ENCODE measurements at places on chromosomes 16 and 17.
A peak's percentile ranks its signal among the peaks of the same experiment; 100 is the strongest.

DNA sequence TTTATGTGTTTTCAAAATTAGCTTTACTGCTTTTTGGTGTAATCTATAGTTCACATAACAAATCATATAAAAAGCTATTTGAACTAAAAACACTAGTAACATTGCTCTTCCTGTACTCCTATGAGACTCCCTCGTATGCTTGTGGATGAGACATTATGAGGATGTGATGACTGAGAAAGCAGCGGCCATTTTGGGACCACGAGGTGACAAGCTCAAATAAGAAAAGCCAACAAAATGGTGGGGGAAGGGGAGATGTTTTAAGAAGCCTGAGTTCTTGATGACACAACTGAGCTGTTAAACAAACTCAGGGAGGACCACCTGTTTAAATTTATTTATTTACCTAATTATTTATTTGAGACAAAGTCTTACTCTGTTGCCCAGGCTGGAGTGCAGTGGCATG is 4.5 kb downstream of the CCL18 start:
- DNase-seq = no peak

- DNase-seq = peak; percentile 40
Measured at GRCh38 chr16:53022374-53022773, 30.3 kb downstream of the CHD9NB start.

DNA sequence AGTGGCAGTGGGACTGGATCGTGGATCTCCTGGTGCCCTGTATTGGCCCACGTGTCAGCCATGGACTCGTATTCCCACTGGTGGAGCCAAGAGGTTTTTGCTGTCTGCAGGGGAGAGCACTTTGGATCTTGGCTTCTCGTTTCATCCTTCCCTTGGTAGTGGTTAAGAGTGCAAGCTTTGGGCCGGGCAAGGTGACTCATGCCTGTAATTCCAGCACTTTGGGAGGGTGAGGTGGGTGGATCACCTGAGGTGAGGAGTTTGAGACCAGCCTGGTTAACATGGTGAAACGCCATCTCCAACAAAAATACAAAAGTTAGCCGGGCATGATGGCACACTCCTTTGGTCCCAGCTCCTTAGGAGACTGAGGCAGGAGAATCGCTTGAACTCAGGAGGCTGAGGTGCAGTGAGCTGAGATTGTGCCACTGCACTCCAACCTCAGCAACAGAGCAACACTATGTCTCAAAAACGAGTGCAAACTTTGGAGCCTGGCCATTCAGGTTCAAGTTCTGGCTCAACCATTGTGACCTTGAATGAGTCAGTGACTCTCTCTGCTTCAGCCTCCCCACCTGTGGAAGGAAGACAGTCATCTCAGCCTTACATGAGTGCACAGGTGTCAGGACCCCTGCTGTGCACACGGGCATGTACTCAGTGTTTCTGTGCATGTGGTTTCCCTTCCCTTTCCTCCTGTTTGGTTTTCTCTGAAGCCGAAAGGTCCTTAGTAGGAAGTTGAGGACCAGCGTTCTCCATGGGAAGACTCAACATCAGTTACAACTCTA is 57.4 kb downstream of the PLCG2 start:
- no peak for DNase-seq

DNA sequence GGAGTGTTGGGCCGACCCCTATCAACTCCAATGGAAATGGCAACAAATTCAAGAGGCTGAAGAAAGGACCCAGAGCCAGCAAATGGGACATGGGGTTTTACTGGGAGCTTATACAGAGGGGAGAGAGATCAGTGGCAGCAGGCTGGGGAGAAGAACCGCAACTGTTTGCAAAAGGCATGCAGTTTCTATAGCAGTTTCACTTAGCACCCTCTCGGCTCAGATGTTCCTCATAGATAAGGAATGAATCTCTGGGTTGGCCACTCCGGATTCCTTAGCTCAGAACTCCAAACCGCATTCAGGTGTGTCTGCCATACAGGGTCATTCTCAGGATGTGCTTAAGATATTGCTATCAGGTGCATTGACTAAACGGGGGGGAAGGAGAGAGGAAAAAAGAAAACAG is 71.1 kb upstream of the RPL38 start:
- no peak for DNase-seq

DNA sequence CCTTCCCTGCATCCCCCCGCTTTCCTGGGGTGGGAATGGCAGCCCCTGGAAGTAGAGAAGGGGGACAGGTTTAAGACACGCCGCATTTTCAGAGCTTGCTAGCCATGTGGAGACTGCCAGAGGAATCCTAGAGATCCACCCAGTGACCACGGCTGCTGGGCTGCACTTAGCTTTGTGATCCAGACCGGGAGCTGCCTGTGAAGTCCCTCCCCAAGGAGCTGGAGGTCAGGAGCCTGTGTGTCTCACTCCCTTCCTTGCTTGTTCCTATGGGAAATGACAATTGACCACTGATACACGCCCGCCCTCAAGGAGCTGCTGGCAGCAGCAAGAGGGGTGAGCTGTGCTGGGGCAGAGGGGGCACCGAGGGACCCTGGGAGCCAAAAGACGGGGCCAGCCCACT is 73.7 kb downstream of the SREBF1 start:
- DNase-seq = no peak

- DNase-seq = peak; percentile 5
Measured at GRCh38 chr17:32627239-32627996, 140.6 kb downstream of the CDK5R1 start.

DNA sequence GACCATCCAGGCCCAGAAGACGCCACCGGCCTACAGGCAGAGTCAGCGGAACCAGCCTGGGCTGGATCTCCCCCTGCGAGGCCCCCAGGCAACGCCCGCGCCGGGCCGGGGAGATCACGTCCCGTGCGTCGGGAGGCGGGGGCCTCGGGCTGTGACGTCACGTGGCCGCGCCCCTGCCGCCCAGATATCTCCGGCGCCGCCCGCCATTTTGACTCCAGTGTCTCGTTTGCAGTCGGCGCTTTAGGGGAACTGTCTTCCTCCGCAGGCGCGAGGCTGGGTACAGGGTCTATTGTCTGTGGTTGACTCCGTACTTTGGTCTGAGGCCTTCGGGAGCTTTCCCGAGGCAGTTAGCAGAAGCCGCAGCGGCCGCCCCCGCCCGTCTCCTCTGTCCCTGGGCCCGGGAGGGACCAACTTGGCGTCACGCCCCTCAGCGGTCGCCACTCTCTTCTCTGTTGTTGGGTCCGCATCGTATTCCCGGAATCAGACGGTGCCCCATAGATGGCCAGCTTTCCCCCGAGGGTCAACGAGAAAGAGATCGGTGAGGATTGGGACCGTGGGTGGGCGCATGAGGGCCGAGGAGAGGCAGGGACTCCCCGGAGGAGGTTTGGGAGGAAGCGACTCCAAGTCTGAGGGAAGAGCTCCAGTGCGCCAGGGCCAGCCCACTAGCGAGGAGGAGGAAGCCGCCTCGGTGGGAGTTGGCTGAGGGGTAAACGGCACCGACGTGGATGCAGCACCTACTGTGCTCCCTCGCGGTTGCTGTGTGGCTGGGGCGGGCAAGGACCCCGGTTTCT is at the start of gene WSB1:
Gene WSB1 (plus strand): TSS at position 217 of the 791 bp plus-strand sequence. CDS start 282 bp downstream, at position 499.
- DNase-seq = peak; percentile 93

GRCh38 chr16:569445-570254 is at the start of gene PIGQ:
Gene PIGQ, plus strand, starts transcription at chr16:569968. Its CDS starts 4,107 bp downstream, at chr16:574075.
- DNase-seq = peak; percentile 49

DNA sequence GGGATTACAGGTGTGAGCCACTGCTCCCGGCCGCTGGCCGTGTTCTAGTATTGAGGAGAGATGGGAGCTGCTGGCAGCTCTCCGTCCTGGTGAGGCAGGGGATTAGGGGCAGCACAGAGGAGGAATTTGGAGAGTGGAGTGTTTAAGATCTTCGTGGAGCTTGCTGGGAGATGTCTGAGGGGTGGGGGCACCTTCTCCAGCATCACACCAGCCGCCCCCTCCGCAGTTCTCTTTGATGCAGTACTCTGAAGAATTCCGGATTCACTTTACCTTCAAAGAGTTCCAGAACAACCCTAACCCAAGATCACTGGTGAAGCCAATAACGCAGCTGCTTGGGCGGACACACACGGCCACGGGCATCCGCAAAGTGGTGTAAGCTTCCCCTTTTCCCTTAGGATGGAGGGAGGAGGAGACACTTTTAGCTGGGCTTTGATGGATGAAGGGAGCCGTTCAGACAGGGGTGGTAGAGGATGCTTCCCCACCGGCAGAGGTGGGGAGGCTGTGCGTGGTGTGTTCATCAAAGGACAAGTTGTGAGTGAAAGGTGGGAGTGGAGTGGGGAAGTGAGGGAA is 11.9 kb downstream of the ITGAM start:
- no peak for DNase-seq

GRCh38 chr17:80137131-80137530 is 9.8 kb downstream of the EIF4A3 start:
- DNase-seq = no peak

DNA sequence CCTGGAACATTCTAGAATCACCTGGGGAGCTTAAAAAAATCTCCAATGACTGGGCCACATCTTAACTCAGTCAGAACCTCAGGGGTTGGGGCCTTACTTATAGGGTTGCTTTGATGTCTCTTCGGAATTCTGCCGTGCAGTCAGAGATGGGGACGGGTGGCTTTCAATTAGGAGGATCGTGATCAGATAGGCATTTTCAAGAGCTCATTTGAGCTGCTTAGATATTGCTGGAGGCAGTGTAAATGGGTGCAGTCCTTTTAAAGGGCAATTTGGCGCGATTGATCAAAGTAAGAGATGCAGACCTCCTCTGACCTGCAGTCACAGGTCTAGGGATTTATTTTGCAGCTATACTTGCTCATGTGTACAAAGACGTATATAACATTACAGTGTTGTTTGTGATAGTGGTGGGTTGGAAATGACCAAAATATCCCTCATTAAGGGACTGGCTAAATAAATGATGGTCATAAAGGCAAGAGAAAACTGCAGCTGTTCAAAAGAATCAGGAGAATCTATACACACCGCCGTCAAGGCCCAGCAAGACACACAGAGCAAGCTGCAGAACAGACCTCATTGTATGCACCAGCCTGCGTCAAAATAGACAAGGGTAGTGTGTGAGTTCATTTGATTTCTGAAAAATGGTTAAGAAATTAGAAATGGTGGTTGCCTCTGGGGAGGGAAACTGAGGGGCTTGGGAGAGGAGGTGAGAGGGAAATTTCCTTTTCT is 6.3 kb upstream of the KCNG4 start:
- DNase-seq = no peak

DNA sequence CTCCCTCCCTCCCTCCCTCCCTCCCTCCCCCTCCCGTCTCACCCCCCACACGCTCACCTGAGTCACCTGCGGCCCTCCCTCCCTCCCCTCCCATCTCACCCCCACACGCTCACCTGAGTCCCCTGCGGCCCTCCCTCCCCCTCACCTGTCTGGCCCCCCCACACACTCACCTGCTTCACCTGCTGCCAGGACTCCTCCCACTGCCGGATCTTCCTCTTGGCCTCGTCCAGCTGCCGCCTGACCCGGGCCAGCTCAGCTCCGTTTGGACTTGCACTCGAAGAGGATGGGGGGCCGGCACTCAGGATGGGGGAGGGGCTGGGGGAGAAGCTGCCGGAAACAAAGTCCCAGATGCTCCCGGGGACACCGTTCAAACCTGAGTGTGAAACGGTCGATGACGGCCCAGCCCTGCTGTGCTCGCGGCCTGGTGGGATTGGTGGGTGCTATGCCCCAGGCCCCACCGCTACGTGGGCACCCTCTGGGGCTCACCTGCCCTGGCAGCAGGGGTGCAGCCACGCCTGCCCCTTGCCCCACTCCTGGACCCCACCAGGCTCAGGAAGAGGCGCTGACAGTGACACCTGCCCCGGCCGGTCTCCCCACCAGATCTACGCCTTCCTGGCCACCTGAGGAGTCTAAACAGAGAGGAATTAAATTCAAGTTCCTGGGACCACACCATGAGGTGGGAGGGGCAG is 15.9 kb downstream of the GNPTG start:
- no peak for DNase-seq

GRCh38 chr16:2388875-2389433 is 40.3 kb upstream of the CCNF start:
- peak; percentile 83 for DNase-seq

DNA sequence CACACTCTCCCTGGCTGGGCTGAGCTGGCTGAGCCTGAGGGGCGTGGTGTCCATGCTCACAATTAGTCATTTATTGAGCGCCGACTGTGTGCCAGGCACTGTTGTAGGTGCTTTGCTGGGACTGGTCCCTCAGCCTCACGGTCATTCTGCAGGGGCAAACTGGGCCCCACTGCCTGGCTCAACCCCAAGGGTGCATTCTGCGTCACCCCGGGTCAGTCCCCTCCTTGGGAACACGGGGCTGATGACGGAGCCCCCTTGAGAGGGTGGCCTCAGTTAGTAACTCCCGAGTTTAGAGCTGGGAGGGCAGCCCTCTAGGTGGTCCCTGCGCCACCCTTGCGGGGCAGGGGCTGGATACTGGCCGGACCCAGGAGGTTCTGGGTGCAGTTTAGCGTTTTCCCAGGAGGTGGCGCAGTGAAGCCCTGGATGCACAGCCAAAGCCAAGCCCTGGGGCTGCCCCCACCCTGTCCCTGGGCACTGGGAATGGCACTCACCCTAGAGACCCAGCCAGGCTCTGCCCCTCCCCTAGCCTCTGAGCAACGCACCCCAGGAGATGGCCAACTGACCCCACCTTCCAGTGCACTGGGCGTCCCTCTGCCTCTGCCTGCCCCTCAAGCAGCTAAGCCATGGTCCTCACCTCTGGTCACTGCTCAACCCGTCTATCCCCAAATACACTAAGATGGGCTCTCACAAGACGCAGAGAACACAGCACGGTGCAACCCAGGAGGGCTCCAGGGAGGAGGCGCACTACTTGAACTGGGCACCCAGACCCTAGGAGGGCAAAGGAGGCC is 243.2 kb upstream of the GSE1 start:
- DNase-seq = no peak

- no peak for DNase-seq
Measured at GRCh38 chr17:75994802-75995370, 5.8 kb upstream of the CDK3 start.

DNA sequence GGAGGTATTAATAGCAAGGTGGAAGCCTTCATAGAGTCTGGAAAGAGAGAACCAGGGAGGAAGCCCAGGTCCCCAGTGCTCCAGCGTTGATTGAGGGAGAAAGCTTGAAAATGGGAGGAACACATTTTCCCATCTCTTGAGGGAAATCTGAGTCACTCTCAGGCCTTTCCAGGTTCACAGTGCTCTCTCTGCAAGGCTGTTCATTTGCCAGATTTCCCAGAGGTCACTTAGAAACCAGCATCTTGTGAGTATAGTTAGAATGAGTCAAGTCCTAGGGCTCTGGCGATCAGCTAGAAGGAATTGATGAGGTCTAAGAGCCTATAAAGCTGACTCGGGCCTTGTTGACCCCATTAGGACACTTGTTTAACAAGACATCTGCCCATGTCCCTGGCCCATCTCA is 17.7 kb upstream of the ZNF594 start:
- peak; percentile 76 for DNase-seq

GRCh38 chr16:12327971-12328726 is 351.6 kb downstream of the SNX29 start:
- DNase-seq = no peak

GRCh38 chr16:31439519-31439918 is 3.1 kb downstream of the ZNF843 start:
- DNase-seq = no peak

GRCh38 chr17:40598619-40599467 is 33.6 kb upstream of the CCR7 start:
- DNase-seq = peak; percentile 15

GRCh38 chr16:77246150-77246549 is 46.9 kb downstream of the SYCE1L start:
- no peak for DNase-seq

Data from iris pigment epithelial cell (primary cell).